Daoy (cell line): ENCODE measurements at places on chromosomes 7 and 10.
A peak's percentile ranks its signal among the peaks of the same experiment; 100 is the strongest.

DNA sequence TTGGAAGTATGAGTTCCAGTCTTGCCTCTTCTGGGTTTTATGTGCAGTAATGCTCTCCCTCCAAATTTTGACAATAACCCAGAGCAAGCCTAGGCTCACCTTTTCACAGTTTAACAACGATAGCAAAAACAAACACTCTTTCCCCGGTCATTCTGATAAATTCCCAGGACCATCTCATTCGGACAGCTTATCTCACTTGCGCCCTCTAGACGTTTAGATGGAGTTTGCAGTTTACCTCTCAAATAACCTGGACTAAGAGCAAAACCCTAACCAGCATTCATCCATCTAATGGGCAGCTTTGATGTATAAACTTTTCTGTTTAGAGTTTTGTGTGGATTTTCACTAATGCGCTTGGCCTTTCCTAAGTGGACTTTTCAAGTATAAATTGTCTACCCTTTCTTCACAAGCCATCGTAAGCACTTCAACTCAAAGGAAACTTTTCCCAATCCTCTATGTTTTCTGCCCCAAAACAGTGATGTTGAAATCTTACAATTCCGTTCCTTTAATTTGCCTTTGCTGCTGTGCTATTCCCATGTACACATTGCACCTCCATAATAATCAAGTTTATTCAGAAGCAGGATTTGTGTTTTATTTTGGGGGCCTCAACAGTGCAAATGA is 114.9 kb downstream of the HDAC9 start:
- peak; percentile 61 for DNase-seq

GRCh38 chr10:129219364-129219763 is 247.7 kb upstream of the MGMT start:
- DNase-seq = no peak

DNA sequence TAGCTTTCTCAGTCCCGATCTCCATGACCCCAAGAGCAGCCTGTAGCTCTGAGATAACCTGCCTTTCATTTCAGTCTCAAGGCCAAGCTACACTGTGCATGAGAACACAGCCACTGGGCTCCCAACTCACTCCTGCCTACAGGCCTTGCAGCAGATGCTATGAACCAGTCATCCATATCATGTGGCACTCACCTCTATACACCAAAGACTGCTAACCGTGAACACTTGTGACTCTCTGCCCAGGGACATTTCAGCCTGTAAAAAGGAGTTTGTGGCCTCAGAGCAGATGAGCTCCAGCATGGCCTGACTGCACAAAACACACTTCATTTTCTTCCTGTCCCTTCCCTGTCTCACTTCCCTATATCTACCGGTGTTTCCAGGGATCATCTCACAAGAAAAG is 56.9 kb upstream of the NPY start:
- no peak for DNase-seq

DNA sequence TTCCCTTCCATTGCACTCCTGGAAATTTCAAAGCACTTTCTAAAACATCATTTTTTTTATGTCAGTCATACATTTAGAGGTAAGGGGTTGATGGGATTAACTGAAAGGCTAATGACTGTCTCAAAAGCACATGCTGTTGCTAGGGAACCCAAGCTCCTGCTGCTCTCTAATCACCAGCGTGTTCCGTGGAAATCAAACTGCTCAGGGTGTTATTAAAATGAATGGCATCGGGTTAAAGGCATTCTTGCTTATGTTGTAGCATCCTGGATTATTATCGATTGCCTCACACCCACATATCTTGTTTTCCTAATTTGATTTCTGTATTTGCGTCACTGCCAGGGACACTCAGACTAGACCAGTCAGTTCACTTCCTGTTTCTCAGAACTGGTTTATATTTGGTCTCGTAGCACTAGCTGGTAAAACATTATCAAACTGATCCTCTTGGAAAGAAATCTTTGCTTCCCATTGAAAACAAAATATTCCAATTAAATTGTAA is 216.5 kb upstream of the MKLN1 start:
- peak; percentile 73 for DNase-seq

GRCh38 chr10:113049881-113050280 is 99.8 kb downstream of the TCF7L2 start:
- no peak for DNase-seq

- no peak for DNase-seq
Measured at GRCh38 chr10:101934686-101935305, 91.2 kb upstream of the KCNIP2 start.

DNA sequence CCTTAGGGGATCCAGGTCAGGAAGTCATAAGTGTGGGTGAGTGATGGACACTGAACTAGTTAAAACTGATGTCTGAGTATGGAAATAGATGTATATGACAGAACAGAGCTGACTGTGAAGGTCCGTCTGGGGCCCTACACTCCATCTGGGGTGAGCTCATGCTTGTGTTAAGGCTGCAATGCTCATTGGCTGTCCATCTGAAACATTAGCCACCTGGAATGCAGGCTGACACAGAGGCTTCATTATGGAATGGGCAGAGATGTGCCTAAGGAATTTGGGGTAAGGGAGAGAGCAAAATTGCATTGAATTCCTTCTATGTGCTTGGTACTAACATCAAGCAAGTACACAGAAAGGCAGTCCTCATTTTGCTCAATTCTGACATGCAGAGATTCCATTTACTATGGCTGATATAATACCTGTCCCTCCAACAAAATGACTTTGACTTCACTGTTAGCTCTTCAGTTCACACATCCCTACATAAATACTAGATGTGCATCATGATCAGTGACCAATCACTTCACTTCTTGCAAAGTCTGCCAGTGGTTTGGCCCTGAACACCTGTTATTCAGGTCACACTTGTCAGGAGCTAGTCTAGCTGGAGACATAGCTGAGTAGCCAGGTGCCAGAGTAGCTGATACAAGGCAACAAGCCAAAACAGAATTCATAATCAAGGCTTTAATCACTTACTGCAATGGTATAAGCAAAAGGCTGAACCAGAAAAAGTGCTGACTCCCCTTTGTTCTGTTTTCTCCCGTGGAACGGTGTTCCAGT is 128.9 kb upstream of the VWC2 start:
- DNase-seq = no peak

- DNase-seq = peak; percentile 65
Measured at GRCh38 chr7:22481726-22482125, 18.3 kb downstream of the STEAP1B start.

- DNase-seq = no peak
Measured at GRCh38 chr7:132436121-132436520, 140.1 kb downstream of the PLXNA4 start.

DNA sequence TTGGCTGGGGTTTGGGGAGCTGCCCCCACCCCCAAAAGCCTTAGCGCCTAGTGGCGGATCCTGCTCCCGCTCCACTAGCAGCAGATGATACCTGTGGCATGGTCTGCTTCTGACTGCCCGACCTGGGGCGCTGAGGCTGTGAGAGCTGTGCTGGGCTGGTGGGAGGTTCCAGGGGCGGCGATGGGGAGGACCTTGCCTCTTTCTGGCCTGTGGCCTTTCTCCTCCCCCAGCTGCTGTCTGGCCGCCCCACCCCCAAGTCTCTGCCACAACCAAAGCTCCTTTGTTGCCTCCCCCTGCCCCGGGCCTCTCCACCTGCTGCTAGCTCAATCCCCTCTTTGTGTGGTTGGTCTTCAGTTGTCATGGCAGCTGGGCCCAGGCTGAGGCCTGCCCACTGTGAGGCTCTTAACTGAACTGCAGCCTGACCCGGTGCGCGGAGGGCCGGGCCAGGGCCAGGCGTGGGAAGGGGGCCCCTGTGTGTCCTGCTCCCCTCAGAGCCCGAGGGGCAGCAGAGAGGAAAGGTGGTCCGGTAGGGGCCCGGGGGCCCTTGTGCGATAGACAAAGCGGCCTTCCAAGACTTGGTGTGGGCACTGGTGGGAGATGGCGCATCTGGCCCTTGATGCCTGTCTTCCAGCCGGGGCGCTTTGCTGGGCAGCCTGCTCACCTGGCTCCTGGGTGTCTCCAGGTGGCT is 4.7 kb downstream of the ZNF775 start:
- DNase-seq = no peak

DNA sequence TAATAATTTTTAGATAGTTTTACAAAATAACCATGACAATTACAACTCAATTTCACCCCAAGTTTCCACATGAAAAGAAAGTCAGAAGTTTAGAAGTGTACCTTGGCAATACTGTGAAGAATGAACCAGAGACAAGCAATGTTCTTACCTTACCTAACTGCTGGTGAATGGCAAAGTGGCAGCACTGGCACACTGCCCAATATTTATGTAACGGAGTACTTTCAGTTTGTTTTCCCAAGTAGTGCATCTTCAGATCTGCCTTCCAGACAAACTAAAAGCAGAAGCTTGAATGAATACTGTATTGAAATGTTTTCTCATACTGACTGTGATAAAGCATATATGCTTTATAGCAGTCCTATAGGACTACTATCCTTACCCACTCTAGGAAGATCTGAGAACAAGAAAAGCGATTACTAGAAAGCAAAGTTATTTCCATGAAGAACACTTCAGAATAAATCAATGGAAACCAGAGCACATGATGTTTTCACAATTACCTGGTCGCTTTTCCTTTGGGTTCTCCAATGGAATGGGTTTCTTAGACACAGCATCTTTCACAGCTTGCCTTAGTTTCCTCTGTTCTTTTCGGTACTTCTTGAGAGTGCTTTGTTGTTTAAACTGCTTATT is 1.5 kb downstream of the NOC3L start:
- peak; percentile 27 for DNase-seq

DNA sequence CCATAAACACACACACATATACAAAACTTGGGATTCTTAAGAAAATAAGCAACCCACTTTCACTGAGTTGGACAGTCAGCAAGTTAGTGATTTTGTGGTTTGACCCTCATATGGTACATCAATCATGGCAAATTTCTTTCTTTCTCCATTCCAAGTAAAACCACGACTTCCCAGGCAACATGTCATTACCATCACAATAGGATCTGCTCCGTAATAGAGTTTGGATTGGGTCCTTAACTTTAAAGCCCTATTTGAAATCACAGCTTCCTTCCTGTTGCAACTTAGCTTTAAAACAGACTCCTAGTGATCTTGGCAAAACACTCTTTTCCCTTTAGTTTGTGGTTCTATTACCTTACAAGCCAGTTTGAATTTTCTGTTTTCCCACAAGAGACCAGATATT is 483.6 kb downstream of the INHBA start:
- DNase-seq = peak; percentile 47

- no peak for DNase-seq
Measured at GRCh38 chr10:67861750-67862432, 22.6 kb upstream of the SIRT1 start.

DNA sequence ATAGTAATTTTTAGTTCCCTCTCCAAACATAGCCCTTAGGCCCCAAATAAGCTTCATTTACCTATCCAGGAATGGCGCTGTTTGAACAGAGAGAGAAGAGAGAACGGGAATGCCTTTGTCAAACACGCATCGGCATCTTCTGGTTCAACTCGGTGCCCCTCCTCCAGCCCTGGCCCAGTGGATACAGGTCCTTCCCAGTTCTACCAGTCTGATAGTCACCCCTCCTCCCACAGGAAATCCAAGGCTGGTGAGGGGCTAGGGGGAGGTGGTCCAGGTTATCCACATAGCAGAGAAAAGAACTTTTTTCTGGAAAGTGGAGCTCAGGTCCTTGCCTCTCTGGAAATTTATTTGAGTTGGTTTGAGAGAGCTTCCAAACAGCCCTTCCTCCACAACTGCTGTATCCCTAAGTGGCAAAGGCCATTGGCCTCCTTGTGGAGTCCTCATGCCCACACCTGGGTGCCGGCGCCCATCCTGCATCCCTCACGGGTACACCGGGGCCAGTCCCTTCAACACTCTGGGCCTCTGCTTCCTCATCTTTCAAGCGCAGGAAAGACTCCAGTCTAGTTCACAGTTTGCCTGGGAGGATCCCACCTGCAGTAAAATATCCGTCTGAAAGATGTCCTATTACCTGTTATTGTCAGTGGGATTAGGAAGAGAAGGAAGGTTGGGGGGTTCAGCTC is 287.4 kb downstream of the CELF2 start:
- no peak for DNase-seq

- DNase-seq = no peak
Measured at GRCh38 chr7:27704422-27705199, 35.4 kb upstream of the TAX1BP1 start.

DNA sequence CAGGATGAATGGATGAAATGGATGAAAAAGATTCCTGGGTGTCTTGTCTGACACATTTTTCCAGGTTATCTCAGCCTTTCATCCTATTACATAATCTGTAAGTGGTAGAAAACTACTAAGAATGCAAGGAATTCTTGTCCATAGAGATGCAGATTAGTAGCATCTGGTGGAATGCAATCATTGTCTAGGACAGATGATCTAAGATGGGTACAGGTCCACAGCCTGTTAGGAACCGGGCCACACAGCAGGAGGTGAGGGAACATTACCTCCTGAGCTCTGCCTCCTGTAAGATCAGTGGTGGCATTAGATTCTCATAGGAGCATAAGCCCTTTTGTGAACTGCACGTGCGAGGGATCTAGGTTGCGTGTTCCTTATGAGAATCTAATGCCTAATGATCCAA is 225.0 kb downstream of the CALN1 start:
- DNase-seq = no peak

DNA sequence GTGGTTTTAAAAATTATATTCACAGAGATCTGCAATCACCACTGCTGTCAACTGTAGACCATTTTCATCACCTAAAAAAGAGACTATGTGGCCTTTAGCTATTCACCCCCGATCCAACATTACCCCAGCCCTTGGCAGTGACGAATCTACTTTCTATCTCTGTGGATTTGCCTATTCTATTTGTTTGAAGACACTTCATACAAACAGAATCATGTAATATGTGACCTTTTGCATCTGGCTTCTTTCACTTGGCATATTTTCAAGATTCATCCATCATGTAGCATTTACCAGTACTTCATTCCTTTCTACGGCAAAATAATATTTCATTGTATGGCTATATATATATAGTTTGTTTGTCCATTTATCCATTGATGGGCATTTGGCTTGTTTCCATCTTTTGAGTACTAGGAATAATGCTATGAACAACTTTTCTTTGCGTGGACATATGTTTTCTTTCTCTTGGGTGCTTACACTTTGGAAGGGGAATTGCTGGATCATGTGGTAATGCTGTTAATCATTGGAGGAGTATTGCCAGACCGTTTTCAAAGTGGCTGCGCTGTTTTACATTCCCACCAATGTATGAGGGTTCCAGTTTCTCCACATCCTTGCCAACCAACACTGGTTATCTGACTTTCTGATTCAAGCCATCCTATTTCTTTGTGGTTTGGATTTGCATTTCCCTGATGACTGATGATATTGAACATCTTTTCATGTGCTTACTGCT is 22.3 kb downstream of the ADAMTS14 start:
- DNase-seq = no peak

GRCh38 chr7:36918591-36918990 is 194.3 kb upstream of the AOAH start:
- no peak for DNase-seq

GRCh38 chr10:75399461-75400162 is 2.0 kb downstream of the ZNF503 start:
- DNase-seq = peak; percentile 67

GRCh38 chr10:99905971-99906370 is 103.8 kb downstream of the DNMBP start:
- no peak for DNase-seq

- DNase-seq = no peak
Measured at GRCh38 chr7:99855236-99855635, 21.6 kb downstream of the OR2AE1 start.

DNA sequence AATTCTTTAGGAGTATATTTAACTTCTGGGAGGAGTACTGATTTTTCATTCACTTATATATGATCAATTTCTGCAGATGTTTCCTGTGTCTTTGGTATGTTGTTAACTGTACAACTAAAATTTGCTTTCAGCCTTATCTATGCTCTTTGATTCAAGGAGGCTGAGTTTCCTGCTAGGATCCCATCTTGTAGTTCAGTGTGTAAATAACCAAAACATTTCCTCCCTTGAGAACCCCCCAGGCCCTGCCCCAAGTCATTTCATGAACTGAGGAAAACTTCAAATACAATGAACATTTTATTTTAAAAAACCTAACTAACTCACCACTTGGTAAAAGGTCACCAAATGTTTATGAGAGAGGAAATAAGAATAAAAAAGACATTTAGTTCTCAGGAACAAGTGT is 55.5 kb downstream of the VWA2 start:
- no peak for DNase-seq
